ENCODE measurements at places on chromosomes 3 and 15. TPM values are rescaled to one million over a fixed set of nuclear protein-coding genes. Genes with fewer than 3 reads are reported as not detected.

ACAN gene
- total RNA-seq = 0.90 TPM

CAND2 gene
- total RNA-seq = 0.41 TPM

OSTN gene
- total RNA-seq = not detected

ECE2 gene
- total RNA-seq = not detected
